Gastrocnemius medialis (tissue), 4 donors: ENCODE measurements at places on chromosomes 16 and 17.

GRCh38 chr16:68972013-68972412 lies 128.7 kb downstream of the TANGO6 start:
- DNase-seq, result no peak

DNA sequence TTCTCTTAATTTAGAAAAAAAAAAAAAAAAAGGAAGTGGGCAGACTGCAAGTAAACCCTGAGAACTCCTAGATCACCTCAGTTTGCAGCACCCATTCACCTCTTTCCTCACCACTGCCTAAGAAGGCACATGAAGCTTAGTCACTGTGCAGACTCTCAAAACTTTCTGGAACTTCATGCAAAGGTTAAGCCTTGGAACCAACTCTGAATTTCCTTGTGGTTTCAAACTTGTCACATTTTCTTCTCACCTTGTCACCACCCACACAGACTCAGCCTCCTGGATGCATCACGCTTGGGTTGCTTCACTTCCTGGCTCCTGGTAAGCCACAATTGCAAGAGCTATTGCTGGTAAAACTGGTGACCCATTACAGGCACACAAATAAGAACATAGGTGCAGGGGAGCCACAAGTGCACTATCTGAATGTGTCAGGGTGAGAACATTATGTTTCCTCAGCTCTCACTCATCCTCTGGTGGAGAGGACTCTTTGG lies 15.0 kb upstream of the CPD start:
- DNase-seq, result peak; percentile 25

GRCh38 chr16:85541181-85541580 lies 71.9 kb upstream of the GSE1 start:
- DNase-seq, result no peak

GRCh38 chr17:30332057-30332542 lies 1.8 kb downstream of the TMIGD1 start:
- DNase-seq, result no peak

- no peak for DNase-seq
Measured at GRCh38 chr17:50848711-50849110, 13.3 kb downstream of the WFIKKN2 start.

DNA sequence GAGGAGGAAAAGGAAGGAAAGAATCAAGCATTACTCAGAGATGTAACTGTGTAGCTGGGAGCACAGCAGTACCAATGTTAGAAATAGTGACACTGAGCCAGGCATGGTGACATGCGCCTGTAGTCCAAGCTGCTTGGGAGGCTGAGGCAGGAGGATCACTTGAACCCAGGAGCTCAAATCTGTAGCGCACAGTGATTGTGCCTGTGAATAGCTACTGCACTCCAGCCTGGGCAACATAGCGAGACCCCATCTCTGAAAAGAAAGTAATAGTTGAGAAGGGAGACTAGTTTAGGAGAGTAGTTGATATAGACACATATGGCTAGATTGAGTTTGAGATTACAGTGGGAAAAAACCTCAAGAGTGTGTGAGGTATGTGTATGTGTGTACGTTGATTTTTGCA lies 17.8 kb downstream of the MAP3K3 start:
- DNase-seq, result no peak
